ENCODE measurements at places on chromosomes 7 and 10.

DNA sequence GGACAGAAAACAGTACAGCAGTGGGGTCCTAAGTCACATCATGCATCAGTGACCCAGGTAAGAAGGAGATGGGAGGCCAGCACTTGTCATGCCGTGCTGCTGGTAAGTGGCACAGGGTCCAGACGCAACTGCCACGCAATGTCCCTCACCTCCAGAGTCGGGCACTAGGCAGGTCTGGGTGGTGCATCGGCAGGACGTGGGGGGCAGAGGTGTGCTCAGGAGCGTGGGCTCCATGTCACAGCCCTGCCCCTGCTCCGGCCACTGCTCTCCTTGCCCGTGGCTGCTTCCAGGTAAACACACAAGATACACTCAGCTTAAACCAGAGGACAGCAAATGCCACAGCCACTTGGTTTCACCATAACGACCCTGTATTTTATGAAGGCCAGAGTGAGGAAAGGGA lies 47.3 kb downstream of the COBL start:
- DNase-seq, result no peak

DNA sequence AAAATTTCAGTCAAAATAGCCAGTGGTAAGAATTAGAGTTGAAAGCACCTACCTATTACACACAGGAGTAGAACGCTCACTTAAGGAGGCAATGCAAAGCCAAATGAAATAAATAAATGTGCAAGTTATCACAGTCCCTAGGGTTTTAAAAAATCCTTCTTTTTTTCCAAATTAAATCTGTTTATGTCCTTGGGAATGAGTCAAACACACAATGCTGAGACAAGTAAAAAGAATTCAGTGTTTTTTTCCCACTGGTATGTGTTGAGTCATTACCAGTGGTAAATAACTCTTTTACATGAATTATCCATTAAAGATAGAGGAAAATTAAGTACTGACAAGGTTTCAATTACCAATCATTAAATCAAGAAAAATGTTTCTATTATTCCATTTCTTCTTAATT lies 438.6 kb downstream of the TNS3 start:
- DNase-seq, result no peak

DNA sequence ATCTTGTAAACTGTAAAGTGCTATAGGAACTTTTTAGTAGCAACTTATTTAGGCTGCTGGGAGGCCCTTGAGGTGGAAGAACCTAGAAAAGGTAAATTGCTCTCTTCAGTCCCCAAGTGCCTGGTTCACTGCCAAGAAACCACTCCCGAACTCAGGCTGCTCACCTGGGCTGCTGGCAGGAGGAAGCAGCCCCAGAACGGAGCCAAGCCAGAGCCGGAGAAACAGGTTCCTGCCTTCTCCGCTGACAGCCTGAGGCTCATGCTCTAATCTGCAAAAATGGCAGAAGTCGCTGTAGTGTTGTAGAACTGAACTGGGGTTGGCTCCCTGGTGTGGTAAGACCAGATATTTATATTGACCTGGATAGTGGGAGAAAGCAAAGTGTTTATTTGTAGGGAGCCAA lies 136.0 kb downstream of the CUL2 start:
- DNase-seq, result no peak

DNA sequence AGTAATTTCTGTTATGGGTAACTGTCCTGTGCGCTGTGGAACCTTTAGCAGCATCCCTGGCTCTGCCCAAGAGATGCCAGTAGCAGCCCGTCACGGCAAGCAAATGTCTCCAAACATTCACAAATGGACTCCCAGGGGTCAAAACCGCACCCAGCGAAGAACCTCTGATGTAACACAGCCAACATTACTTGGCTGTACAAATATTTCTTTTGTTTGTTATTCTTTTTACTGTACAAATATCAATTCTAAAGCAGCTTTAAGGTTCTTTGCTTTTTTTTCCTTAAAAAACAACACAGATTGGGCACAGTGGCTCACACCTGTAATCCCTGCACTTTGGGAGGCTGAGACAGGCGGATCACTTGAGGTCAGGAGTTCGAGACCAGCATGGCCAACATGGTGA lies 182.5 kb downstream of the KMT2E start:
- no peak for DNase-seq

GRCh38 chr10:118531105-118531852 lies 64.2 kb downstream of the PRLHR start:
- no peak for DNase-seq

- DNase-seq, result no peak
Measured at GRCh38 chr10:115918812-115919211, 354.2 kb downstream of the GFRA1 start.

GRCh38 chr7:44764665-44765578 lies 16.3 kb downstream of the ZMIZ2 start:
- no peak for DNase-seq

DNA sequence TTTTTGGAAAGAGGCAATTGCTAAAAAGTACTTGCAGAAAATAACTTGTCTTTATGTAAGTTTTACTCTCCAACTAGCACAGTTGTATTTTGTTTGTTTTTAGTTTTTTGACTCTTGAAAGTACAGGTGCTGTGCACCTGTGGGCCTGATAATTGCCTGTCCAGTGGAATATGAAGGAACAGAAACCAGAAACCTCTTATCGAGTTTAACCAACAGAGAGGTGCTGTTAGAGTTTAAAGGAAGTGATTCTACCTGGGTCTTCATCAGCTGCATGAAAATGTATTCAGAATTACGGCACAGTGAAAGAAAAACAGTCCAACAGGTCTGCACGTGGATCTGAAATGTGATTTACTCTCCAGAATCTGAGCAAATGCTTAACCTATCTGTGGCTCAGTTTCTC lies 326.6 kb upstream of the POM121L12 start:
- DNase-seq, result no peak

- no peak for DNase-seq
Measured at GRCh38 chr10:35959252-35959651, 317.2 kb upstream of the FZD8 start.

DNA sequence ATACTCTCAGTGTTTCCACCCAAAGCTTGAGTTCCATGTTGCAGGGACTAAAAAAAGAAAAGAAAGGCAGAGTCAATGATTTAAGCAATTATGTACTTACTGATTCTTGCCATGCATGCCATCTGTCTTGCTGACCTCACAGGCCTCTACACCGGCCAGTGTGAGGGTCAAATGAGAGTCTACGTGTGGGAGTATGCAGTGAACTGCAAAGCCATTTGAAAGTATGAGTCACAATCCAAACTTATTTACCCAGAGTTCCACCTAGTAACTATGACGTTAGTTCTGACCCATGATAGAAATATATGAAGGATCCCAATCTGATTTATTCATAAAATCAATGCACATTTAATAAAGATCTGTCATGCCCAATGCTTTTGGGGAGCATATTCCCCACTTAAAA lies 26.5 kb downstream of the PDE1C start:
- DNase-seq, result no peak

- peak; percentile 5 for DNase-seq
Measured at GRCh38 chr7:154841731-154842331, 161.1 kb downstream of the PAXIP1 start.

DNA sequence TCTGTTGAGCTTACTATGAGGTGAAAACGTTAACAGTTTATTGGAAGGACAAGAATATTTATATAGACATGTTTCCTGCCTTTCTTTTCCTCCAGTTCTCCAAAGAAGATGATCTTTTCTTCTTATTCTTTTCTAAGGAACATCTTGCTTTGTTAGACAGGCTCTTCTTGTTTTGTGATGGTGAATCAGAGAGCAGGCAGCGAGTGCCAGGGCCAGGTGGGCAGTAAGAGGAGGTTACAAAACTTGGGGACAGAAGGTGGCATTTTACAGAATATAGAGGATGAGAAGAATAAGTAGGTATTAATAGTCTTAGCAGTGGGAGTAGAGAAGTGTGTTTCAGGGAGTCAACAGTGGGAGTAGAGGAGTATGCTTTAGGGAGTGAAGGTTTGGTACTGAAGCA lies 223.6 kb downstream of the ARL4A start:
- DNase-seq, result no peak

DNA sequence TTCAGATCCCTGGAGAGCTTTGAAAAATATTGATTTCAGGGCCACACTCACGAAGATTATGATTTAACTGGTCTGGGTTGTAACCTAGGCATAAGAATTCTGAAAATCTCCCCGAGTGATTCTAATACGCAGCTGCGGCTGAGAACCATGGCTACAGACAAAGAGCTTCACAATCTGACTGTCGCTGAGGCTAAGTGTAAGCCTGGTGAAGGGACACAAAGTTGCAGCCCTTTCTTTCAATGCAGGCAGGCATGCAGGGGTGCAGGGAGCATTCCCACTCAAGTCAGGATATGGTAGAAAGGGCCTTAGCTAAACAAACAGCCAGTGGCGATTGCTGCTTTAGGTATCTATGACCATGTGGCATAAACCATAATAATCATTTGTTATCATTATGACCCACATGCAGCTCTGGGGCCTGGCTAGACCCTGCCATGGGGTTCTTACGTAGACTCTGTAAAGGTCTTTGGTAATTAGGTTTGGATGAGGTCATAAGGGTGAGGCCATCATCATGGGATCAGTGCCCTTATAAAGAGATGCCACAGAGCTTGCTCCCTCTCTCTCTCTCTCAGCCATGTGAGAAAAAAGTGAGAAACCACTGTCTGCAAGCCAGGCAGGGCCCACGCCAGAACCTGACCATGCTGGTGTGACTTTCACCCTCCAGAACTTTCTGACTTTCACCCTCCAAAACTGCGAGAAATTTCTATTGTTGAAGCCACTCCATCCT lies 88.4 kb upstream of the LANCL2 start:
- DNase-seq, result no peak

DNA sequence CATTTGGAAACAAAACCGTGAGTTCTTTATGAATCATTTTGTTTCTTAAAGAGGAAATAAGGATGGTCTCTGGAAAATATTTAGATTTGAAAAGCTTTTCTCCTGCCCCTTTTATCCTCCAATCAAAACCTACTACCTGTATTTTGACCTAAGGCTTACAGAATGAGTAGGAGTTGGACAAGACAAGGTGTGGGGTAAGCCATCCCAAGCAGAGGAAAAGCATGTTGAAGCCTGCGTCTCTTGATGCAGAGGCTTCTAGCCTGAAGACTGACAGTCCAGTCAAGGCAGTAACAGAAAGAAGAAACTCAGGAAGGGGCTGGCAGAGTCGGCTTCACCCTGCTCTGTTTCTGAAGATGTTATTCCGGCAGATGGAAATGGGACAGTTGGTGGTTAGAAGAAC lies 551.1 kb downstream of the SORCS3 start:
- DNase-seq, result no peak

DNA sequence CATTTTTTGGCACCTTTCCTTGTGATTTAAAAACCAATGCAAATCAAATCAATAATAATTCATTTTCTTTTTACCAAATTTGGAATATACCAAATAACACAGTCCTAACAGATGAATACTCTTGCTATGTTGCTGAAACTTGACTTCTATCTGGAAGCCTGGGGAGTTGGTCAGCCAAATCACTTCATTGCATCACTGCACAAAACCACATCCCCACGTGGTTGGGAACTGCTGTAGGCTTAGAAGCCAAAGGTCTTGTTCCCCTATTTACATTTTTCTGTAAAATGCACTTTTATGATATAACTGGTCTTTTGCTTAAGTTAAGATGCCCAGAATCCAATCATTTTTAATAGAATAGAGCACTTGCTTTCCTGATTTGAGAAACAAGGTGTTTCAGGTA lies 15.2 kb downstream of the GPR85 start:
- DNase-seq, result no peak

- no peak for DNase-seq
Measured at GRCh38 chr7:142960955-142961512, 1.1 kb downstream of the KEL start.

DNA sequence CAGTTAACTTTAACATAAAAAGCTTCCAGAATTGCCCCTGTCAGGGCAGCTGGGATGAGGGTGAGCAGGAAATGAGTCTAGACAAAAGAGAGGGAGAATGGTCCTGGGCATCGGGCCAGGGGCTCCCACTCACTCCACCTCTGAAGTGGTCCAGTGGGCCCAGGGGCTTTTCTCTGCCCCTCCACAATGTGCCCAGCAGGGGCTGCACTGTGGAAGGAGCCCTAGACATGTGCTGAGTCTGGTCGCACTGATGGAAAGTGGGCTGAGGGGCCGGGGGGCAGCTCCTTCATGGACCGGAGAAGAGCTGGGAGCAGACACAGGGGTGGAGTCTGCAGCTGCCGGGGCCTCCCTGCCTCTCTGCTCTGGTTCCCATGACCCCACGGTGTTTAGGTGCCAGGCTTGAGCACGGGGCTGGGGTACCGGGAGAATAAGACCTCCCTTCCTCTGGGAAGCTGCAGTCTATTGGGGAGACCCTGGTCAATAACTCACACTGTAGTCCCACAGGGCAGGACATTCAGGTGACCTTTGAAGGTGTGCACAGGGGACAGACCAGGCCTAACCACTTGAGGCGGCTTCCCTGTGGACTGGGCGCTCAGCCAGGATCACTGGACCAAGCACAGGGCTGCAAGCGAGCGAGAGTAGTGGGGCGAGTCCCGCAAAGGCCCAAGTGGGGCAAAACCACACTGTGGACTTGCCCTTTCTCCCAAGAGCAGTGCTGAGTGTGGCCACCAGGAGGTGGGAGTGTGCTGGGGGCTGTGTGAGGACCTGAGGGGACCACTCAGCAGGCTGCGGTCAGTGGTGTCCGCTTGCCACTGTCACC lies 6.1 kb downstream of the ADCY1 start:
- no peak for DNase-seq

GRCh38 chr10:130741901-130742855 lies 569.3 kb downstream of the TCERG1L start:
- no peak for DNase-seq

DNA sequence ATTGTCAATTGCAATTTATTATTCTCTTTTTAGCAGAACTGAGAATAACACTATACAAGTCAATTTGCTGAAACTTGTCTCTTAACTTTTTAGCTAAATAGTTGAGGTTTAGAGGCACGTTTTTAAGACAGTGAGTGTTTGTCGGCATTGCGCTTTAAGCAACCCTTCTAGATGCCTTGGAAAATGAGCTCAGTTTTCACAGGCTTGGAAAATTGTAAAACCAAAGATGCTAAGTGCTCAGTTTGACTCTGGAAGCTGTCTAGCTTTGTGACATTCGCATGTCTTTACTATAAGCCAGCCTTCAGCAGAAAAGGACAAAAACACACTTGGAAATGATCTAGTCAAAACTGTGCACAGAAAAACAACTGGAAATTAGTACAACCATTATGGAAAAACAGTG lies 500.4 kb downstream of the NEBL start:
- no peak for DNase-seq

DNA sequence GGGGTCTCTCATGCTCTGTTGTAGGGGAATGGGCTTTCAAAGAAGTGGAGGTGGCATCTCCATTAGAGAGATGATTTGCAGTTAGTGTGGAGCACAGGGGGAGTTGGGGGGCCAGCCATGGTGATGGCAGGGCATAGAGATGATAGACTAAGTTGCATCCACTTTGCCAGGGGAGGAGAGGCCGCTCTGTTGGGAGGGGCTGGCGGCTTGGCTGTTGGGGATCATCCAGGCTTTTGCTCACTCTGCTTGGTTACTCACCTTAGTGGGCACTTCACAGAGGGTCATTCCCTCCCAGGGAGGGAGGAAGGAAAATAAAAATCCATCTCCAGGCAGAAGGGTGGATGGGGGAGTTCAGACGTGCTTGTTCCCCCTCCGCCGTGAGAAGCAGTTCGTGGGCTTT lies 31.4 kb upstream of the CDH23 start:
- DNase-seq, result no peak

- peak; percentile 1 for DNase-seq
Measured at GRCh38 chr7:12771378-12771877, 84.0 kb downstream of the ARL4A start.
